Bronchial epithelial cell (primary cell): ENCODE measurements at places on chromosomes 16 and 17. TPM values are rescaled to one million over a fixed set of nuclear protein-coding genes. Genes with fewer than 3 reads are reported as not detected.

The CCDC200 gene
- total RNA-seq, result not detected in 2 replicates

The EVPL gene
- 27.1 and 93.3 TPM in 2 replicates for total RNA-seq

The PRAC2 gene
- total RNA-seq, result not detected in 2 replicates

GRCh38 chr16:86380030-86380429, 130.3 kb upstream of the FOXF1 start:
- no peak for DNase-seq

GRCh38 chr16:67372664-67373063, 20.6 kb downstream of the TPPP3 start:
- peak; percentile 42 for DNase-seq
